ENCODE measurements at places on chromosomes 3 and 15.

GRCh38 chr15:51251556-51251955 lies 86.8 kb downstream of the CYP19A1 start:
- DNase-seq: no peak

DNA sequence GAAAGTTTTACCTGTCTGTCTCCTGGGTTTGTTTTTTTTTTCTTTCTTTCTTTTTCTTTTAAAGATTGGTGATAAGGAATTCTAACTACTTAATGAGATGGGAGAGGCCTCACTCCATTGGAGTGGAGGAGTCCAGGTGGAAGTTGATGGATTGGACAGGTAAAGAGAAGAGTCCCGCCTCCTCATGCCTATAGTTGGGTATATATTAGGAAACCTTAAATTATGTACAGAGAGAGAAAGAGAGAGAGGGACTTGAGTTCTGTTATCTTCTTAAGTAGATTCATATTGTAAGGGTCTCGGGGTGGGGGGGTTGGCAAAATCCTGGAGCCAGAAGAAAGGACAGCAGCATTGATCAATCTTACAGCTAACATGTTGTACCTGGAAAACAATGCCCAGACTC lies 158.2 kb downstream of the TP63 start:
- DNase-seq: no peak

DNA sequence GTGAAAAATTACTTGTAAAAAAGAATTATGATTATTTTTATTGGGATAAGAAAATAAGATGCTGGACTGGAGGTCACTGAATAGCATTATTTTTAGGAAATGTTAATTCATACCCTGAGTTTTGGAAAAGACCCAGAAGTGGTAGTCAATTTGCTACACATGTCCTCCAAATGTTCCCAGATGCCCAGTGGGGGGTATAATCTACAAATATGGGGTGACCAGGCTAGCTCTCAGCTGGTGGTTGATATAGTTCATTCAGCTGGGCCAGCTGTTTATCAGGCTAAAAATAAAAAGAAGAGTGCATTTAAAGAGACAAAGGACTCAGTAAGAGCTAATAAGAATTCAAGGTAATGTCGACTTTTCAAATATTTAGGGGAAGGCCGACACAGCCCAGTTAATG lies 402.0 kb upstream of the GOLIM4 start:
- DNase-seq: no peak

DNA sequence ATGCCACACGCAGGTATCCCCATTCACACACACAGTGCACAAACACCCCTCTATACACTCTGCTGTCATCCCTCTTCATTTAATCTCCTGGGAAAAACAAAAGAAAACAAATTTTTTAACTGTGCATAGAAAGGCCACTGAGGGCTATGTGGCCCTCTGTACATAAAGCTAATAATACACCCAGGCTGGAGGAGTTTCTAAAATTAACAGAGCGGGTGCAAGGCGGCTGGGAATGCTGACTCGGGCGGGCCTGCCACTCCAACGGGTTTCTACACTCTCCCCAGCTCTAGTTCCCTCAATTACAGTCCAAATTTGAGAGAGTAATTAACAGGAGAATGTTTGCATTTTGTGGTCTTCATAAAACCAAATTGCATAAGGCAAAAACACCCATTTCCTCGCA lies 23.1 kb downstream of the HCN4 start:
- no peak for DNase-seq

- DNase-seq: no peak
These were observed 178.5 kb downstream of the SMAD6 start for GRCh38 chr15:66880380-66881155.

- no peak for DNase-seq
These were observed 75.6 kb upstream of the ANKRD34C start for GRCh38 chr15:79206940-79207339.

GRCh38 chr3:115982108-115982507 lies 358.8 kb downstream of the GAP43 start:
- DNase-seq: no peak

DNA sequence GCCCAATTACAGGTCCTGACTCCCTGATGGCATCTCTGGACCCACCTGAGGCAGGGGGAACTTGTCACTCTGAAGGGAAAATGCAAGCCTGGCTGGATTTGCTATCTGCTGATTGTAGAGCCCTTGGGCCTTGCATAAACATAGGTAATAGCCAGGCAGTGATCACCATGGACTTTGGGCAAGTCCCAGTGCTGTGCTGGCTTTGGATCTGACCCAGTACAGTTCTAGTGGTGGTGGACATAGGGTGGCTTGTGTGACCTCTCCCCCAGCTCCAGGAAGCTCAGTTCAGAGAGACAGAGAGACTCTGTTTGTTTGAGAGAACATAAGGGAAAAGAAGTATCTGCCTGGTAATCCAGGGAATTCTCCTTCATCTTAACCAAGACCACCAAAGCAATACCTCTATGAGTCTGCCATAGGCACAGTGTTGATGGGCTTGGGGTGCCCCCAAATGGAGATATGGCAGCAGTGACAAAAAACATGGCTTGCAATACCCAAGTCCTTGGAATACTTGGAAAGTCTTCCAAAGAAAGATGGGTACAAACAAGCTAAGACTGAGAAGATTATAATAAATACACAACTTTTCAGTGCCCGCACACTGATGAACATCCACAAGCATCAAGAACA lies 348.5 kb downstream of the PYDC2 start:
- no peak for DNase-seq

GRCh38 chr3:102410616-102411015 lies 24.2 kb upstream of the ZPLD1 start:
- DNase-seq: no peak

- DNase-seq: peak; percentile 21
These were observed 165.2 kb upstream of the UMPS start for GRCh38 chr3:124565013-124565412.
